ENCODE measurements at places on chromosomes 3 and 15.

DNA sequence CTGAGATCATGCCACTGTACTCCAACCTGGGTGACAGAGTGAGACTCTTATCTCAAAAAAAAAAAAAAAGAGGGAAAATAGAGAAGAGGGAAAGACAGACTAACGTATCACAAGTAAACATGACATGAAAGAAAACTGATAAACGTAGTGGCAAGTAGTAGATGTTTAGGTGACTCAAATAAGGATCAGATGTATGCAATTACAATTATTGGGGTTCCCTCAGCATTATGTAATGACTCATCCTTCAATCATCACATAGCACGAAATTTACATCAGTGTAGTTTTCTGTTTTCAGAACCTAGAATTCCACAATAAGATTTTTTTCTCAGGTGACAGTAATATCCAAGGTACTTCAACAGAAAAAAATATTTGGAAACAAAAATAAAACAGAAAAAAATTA, 46.6 kb downstream of the DPP8 start:
- DNase-seq, result no peak

- no peak for DNase-seq
Observed at GRCh38 chr3:167844528-167844927, 109.0 kb downstream of the SERPINI1 start.

GRCh38 chr3:134078169-134078831, 48.6 kb upstream of the SLCO2A1 start:
- no peak for DNase-seq

DNA sequence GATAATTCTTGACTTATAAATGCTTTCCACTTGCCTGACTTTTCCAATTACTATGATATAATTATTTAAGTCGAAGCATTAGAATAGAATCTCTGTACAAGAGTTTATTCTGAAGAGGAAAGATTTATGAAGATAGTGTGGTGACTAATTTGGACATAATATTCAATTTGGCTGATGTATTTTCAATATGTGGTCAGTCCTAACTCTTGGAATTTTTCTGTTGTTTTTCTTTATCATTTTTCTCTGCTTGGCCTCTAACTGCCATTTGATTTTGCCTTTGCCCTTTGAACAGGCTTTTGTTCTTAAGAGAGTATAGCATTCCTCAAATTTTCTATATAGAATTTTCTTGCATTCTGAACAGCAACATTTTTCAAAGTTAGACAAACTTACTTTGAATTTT, 2.6 kb upstream of the MDFIC2 start:
- no peak for DNase-seq

DNA sequence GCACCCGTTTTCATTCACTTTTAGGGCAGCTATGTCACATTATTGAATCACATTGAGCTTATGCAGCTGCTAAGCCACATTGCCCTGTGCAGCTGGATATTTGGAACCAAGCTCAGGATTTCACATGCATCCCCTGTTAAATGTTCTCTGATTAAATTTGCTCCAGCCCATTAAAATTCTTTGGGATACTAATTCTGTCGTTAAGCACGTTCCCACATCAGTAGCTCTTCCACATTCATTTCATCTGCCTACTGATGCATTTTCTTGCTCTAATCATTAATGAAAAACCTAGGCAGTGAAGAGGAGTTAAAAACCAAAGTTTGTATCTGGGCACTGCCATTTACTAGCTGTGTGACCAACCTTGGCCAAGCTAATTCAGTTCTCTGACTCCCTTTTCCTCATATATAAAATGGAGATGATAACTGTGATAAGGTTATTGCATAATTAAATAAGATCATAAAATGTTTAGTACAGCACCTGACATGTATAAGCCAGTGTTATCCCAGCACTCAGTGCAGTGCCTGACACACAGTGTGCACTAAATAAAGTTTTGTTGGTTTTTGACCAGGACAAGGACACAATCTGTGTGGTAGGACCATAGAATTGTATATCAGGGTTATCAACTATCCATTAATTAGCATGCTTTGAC, 222.2 kb upstream of the ATP11B start:
- no peak for DNase-seq

- DNase-seq, result no peak
Observed at GRCh38 chr3:16148783-16149182, 25.7 kb upstream of the GALNT15 start.

DNA sequence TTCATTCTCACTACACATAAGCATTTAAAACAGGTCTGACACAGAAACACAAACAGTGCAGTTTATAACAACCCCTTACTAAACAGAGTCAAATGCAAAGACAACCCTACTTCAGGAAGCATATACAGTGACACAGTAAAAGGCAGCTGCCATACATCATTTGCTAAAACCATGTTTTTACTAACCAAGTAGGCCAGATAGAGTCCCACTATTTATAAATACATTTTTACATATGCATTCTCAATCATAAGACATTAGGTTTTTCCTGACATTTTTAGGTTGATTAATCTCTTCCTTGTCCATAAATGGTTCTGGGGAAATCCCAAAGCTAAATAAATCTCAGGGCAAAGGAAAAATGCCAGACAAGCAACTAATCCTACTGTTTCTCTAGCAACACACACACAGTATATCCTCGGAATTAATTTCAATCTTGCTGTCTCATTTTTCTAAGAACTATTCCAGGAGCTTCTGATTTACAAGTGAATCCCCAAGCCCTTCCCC, 39.0 kb downstream of the CHAC1 start:
- DNase-seq, result no peak

GRCh38 chr3:60743631-60744164, 507.6 kb downstream of the FHIT start:
- no peak for DNase-seq

GRCh38 chr3:122100591-122101463, 45.7 kb downstream of the CD86 start:
- DNase-seq, result no peak

GRCh38 chr15:49678655-49679054, 57.8 kb downstream of the DTWD1 start:
- no peak for DNase-seq

GRCh38 chr3:168157099-168157700, 61.5 kb upstream of the GOLIM4 start:
- no peak for DNase-seq

- DNase-seq, result no peak
Observed at GRCh38 chr3:43909149-43909548, 218.4 kb downstream of the ABHD5 start.

GRCh38 chr3:17894434-17895060, 152.1 kb upstream of the TBC1D5 start:
- DNase-seq, result peak; percentile 5

GRCh38 chr3:123610331-123610730, 25.5 kb upstream of the HACD2 start:
- no peak for DNase-seq

DNA sequence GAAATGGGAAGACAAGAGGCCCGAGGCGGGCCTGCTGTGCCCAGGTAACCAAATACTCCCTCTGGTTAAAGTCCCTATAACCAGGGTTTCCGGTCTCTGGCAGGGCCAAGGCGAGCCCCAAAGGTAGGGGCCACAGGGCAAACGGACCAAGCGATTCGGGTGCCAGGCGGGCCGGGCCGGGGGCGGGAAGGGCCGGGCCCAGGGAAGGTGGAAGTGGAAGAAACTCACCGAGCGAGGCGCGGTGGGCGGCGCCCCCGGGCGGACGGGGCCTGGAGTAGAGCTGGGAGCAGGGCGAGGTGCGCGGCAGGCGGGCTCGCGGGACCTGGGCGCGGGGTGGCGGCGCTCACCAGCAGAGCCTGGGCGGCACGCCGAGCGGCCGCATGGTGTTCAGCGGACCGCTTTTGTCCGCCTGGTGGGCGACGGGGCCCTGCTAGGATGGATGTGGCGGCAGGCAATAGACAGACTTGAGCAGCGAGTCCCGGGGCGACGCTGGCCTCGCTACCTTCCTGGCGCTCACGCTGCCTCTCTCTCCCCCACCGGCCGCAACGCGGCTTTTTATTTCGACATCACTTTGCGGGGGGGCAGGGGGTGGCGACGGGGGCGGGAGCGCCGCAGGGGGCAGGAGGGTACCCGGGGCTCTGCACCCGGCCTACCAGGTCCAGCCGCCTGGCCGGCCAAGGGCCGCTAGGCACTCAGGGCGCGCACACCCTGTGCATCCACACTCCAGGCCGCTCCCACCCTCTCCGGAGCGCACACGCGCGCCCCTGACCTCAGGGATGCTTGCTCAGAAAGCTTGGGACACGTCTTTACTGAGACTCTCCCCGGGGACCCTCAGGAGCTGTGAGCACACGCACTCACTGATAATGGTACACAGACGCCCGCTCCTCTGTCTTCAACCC, at the start of gene GATA2:
GATA2 (minus strand) TSS at position 531 of the 899 bp plus-strand sequence. CDS start 6,170 bp downstream, outside the sequence.
- no peak for DNase-seq

GRCh38 chr15:95249524-95249923, 1018.2 kb downstream of the MCTP2 start:
- DNase-seq, result no peak

DNA sequence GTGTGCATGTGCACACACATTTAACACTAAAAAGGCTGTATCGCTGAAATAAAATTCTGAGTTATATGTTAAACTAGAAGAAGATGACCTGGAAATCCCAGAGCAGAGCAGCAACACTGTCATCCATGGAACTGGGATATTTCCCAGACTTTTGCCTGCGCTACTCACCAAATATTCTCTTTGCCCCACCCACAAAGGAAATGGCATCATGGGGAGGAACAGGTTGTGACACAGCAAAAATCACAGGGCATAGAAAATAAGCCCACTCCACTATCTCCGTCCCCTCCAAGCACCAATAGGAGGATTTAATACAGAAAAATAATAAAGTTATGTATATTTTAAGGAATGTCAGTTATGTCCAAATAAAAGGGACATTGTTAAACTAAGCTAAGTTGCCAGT, 71.7 kb downstream of the COL8A1 start:
- DNase-seq, result no peak
